ENCODE measurements at places on chromosomes 3 and 15. TPM values are rescaled to one million over a fixed set of nuclear protein-coding genes. Genes with fewer than 3 reads are reported as not detected.

CEMIP gene
- total RNA-seq, result not detected

- DNase-seq, result peak; percentile 78
Observed at GRCh38 chr3:46866720-46867549, 3.7 kb upstream of the MYL3 start.

GRCh38 chr3:37301980-37302708 is 127.8 kb upstream of the LRRFIP2 start:
- no peak for DNase-seq

DNA sequence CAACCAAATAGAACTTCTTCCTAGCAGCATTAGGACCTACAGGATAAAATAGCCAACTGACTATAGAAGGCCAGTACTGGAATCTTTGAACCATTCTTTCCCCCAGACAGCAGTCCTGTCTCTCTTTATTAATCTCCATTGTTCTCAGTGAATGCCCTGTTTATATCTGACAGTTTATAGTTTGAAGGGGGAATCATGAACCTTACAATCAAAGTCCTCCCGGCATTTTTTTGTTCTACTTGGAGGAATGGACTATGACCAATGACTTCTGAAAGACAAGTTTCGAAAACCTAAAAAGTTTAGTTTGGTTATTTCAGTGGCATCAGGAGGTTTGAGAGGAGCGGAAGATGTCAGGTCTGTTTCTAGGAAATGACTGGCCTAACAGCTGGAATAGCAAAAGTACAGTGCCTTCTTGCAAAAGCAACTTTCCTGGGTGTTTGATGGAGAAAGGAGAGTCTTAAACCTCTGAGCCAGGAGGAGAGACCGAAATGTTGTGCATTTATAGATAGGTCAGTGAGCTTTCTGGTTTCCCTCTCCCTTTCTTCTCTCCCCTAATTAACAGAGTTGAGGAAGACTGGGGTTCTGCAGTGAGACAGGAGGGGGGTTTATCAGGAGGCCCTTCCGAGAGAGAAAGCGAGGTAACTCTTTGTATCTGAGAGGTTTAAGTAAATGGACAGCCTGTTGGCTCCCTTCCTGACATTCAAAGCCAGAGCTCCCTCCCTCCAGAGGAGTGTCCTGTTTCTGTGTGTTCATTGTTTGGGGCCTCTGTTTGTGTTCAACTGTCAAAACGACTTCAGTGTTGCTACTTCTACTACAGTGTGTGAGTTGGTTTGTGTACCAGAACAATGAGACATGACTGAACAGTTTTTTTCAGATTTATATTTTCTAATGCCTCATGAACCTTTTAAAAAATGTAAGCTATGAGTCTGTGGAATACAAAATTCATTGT is 383.0 kb upstream of the RARB start:
- DNase-seq, result no peak

POC1A gene
- 24.8 TPM for total RNA-seq

- no peak for DNase-seq
Observed at GRCh38 chr3:41485484-41485883, 286.2 kb downstream of the CTNNB1 start.

CHCHD4 gene
- total RNA-seq, result 12.8 TPM

DNA sequence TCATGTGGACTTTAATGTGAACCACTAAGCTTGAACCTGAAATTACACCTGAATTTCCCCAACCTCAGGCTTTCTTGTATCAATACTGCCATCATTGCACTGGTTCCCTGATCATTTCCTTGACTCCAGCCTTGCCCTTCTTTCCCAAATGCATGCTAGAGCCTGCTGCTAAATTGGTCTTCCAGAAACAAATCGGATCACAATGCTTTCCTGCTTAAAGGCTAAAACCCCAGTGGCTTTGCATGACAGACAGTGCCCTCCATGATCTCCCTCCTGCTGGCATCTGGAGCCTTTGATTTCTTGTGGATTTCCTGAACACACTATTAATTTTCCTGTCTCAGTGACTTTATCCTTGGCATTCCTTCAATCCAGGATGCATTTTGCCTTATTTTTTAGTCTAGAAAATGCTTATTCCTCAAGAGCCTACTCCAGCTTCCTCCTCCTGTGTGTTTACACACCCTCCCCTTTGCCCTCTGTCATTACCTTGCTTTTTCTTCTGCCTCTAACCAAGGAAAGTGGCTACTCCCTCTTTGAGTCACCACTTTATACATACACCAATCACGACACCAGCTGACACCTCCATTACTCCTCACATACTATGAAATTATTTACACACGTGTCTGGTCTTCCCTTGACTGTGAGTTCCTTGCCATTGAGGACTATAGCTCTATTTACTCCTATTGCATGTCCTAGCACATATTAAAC is 214.6 kb downstream of the KCNAB1 start:
- no peak for DNase-seq

DUOXA2 gene
- not detected for total RNA-seq

CSPG4 gene
- not detected for total RNA-seq
